ENCODE measurements at places on chromosomes 16 and 17.
A peak's percentile ranks its signal among the peaks of the same experiment; 100 is the strongest.

DNA sequence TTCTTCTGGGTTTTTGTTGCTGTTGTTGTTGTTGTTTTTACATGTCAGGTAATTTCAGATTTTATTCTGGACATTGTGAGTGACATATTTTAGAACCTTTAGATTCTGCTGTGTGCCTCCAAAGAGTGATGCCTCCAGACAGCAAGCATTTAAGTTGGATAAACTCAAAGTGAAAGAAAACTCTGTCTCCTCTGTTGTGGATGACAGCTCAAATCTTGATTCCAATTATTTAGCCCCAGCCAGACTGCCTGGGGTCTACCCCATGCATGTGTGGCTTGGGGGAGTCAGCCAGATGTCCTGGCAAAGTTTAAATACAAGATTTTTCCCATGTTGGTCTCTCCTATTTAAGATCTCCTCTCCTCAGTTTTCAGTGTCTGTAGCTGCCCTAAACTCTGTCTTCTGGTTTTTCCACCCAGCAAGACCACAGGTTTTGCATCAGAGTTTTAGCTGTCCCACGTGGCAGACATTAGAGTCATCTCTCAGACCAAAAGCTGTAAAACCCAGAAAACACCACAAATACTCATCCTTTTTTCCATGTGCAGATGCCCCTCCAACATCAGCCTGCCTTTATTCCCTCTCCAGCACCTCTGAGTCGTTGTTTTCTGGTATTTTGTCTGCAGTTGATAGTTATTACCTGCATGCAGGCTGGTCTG lies 19.4 kb upstream of the ZNF469 start:
- DNase-seq = no peak

DNA sequence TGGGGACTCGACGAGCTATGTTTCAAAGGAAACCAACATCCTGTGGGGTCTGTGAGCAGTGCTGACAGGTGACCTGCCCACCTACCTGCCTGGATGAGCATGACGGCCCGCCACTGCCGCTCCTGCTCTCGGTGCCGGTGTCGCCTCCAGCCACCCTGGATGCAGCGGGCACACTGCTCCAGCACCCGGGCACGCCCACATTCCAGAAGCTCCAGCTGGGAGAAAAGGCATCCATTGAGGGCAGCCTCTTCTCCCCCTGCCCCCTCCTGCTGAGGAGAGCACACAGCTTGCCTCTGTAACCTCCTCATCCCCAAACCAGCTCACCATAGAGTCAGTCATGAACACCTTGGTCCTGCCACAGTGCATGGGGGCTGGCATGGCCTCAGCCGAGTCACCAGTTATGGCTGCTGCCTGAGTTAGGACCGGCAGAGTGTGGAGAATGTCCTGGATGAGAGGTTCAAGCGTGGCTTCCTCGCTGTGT lies 14.3 kb downstream of the ZNHIT3 start:
- no peak for DNase-seq

- DNase-seq = no peak
Measured at GRCh38 chr16:13634959-13635358, 285.0 kb upstream of the ERCC4 start.

GRCh38 chr16:17245776-17246175 lies 225.0 kb downstream of the XYLT1 start:
- DNase-seq = no peak

- DNase-seq = no peak
Measured at GRCh38 chr17:348692-349425, 3.7 kb downstream of the RPH3AL start.

GRCh38 chr17:64533784-64534183 lies 27.0 kb downstream of the CEP95 start:
- no peak for DNase-seq

DNA sequence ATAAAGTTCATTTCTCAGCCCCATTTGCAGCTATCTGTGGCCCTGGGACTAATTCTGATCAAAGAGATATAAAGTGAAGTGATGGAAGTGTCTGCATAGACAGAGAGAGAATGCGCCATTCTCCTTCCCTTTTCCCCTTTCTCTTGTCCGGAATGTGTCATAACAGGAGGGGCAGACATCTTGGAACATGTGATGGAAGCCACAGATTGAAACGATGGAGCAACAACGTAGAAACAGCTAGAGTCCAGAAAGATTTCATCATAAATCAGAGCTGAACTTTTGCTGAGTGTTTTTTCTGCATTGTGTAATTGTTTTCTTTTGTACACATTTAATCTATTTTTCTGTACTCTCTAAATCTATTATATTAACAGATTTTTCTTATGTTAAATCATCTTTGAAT lies 11.3 kb downstream of the ASGR1 start:
- DNase-seq = peak; percentile 95

DNA sequence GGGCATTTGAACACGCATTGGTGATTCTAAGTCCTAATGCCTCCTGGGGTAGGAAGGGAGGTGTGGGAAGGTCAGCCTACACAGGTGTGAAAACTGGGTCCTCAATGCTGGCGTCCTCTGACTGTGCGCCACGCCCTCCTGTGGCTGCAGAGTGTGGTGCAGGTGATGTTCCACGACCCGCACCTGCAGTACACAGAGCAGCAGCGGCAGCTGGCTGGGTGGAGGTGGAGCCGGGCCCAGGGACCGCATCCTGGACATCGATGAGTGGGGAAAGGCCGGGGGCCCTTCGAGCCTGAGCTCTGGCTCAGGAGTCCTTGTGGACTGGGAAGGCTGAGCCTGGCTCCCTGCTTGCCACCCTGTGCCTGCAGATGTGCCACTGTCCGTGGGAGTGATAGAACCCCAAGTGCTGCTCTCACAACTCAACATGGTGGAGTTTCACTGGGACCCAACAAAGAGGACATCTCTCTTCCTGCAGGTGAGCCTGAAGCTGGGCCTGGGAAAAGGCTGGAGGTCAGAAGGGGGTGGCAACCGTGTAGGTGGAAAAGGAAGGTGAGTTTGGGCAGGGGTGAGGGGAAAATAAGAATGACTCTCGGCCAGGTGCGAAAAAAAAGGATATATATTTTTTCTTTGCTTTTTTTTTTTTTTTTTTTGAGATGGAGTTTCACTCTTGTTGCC lies 14.0 kb upstream of the STAC2 start:
- no peak for DNase-seq

DNA sequence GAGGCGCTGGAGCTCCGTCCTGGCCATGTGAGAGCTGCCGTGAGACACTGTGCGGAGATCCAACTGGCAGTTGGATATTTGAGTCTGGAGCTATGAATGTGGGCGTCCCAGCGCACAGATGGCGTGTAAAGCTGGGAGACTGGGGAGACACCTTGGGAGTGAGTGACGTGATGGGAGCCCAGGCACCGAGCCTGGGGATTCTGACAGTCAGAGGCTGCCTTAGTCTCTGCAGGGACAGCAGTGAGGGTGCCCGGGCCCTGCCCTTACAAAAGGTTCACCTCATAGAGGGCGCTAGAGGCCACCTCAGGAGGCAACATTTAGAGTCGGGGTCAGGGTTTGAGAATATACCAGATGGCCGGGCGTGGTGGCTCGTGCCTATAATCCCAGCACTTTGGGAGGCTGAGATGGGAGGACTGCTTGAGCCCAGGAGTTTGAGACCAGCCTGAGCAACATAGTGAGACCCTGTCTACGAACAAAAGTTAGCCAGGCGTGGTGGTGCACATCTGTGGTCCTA lies 194.1 kb upstream of the GSE1 start:
- DNase-seq = no peak

DNA sequence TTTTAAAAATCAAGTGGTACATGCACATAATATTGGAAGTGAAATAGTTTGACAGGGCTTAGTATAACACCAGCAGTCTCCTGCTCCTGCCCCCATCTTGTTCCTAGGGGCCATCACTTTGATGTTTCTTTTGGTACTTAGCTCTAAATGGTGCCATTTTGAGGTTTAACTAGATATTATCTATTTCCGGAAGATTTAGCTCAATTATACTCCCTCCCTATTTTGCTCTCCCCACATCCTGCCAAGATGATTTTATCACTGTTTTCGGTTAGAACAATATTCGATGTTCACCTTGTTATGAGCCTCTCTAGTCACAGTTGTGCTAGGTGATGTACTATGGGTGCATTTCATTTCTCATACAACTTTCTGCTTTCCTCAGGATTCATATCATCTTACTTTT lies 20.0 kb upstream of the SLC35G3 start:
- DNase-seq = no peak

DNA sequence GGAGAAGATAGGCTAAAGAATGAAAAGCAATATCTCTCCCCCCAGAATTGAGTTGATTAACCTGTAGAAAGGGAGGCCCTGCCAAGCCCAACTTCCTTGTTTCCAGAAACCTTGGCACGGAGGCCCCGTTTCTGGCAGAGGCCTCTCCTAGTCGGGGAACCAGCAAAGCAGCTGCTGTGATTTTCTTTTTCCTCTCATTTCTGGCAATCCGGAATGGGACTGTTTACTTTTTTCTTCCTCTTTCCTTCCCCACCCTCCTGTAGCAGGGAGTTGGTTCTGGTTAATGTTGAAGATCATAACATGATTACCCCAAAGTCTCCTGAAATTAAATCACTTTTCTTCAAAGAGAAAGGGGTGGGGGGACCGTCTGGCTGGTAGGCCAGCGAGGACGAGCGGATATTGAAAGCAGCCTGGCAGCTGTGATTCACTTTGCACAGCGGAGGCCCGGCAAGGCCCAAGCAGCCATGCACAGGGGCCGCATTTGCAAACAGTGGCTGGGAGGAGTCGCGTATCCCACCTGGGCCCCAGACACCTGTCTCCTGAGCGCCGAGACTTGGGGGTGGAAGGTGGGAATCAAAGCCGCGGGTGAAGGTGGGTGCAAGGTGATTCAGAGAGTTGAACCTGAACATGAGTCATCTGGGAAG lies 51.5 kb downstream of the NTN1 start:
- no peak for DNase-seq

DNA sequence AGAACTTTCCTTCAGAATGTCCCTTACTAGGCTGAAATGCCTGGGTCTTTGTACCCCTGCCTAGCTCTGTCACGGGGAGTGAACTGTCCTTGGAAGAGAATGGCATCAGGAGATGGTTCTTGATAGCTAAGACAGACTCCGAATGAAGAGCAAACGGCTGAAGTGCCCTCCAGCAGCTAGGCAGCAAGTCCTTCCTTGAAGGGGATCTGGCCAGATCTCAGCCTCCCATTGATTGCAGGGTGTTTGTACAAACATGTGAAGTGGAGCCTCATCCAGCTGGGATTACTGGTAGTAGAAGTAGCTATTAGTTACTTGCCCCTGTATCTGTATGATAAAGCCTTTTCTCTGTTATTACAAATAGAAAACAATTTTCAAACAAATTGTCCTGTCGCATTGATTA lies 30.9 kb downstream of the LRRC36 start:
- no peak for DNase-seq

DNA sequence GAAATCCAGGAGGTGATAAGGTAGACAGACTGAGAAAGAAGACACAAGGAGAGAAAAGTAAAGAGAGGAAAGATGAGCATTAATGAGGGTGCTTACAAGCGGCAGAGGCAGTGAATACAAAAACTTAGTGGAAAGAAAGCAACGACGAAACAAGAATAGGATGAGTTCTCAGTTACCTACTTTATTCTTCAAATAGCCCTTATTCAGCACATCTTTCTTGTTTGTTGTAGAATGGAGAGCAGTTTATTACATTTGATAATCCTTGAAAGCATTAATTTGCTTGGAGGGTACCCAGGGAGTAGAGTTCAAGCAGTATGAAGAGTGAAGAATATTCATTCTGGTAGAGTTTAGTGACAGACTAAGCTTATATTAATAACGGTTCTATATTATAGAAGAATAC lies 22.4 kb downstream of the PAFAH1B1 start:
- no peak for DNase-seq

DNA sequence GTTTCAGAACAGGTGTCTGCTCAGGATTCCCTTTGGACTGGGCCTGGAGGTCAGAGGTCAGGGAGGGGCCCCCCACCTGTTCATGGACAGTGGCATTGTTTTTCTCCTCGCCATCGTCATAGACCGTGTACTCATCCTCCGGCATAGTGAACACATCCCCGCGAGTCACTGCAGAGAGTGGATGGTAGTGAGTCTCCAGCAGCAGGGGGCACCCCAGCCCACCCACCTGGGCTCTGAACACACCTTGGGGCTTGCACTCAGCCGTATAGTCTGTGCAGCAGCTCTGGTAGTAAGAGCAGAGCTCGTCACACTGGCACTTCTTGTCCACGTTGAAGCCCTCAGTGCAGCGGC lies 448 bp downstream of the VTN start:
- no peak for DNase-seq

DNA sequence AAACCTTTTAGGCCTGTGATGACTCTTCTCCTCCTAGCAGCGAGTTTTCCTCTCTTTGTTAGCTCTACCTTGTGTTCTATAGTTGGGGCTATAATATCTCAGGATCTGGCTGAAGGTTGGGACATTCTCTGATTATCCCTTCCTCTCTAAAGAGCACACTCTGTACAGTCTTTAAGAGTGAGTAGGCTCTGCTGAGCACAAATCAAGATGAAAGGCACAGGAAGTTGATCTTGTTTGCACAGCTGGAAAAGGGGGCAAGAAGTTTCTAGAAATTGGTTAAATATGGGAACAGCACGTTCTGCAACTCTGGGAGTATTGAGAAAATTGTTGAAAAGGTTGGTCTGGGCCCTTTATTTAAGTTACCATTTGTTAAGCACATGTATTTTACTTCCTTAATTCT lies 240.9 kb downstream of the CDH11 start:
- DNase-seq = no peak

- no peak for DNase-seq
Measured at GRCh38 chr16:56369202-56369601, 56.1 kb downstream of the AMFR start.

GRCh38 chr16:15521758-15522509 lies 87.5 kb downstream of the BMERB1 start:
- DNase-seq = no peak

GRCh38 chr17:50064253-50065001 lies 8.5 kb downstream of the ITGA3 start:
- DNase-seq = peak; percentile 91

- no peak for DNase-seq
Measured at GRCh38 chr17:83024218-83024971, 55.0 kb upstream of the METRNL start.

All from suppressor macrophage treated with lipopolysaccharide for 1 hour (primary cell).